ENCODE measurements at places on chromosomes 16 and 17.

GRCh38 chr17:45132572-45133463 is 503 bp upstream of the PLCD3 start:
- DNase-seq = peak; percentile 56

DNA sequence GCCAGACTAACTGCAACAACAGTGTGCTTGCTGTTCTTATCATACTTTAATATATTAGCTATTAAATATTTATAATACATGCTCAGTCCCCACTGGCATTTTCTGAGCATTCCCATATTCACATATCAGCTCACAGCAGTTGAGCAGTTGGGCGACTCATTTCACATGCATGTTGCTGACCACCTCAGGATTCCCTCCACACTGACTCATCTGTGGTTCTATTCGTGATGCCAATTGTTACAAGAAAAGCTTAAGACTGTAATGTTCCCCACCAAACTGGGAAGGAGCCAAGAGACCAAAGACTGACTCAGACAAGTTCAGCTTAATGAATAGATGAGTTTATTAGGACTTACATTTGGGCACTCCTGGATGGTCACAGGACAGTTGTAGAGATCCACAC is 100.3 kb upstream of the KIF2B start:
- no peak for DNase-seq

DNA sequence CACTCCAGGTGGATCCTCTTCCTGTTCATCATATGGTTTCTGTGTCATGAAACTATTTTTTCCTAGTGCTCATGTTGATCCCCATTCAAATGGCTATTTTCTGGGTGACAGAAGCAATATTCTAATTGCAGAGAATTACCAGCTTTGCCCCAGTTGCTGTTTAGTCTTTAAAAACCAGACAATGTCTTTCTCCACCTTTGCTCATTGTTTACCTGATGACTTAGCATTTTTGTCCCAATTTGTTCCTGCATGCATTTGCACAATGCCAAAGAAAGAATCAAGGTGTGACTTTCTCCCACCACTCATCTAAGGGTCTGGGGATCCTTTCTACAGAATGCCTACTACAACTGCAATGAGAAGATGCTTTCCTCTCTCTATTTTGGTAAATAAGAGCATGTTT is 439.9 kb upstream of the MAF start:
- no peak for DNase-seq

- peak; percentile 56 for DNase-seq
Observed at GRCh38 chr16:84507011-84507982, 2.8 kb upstream of the MEAK7 start.

- DNase-seq = no peak
Observed at GRCh38 chr17:12667299-12667958, 1.7 kb downstream of the MYOCD start.

Data from stimulated activated CD4-positive, alpha-beta T cell treated with anti-CD3 and anti-CD28 coated beads, Interleukin-1b, Interleukin-23, amount 100 ng/mL, for 48 hours (primary cell).